Activated CD4-positive, CD25-positive, alpha-beta regulatory T cell (primary cell): ENCODE measurements at places on chromosomes 3 and 15.

DNA sequence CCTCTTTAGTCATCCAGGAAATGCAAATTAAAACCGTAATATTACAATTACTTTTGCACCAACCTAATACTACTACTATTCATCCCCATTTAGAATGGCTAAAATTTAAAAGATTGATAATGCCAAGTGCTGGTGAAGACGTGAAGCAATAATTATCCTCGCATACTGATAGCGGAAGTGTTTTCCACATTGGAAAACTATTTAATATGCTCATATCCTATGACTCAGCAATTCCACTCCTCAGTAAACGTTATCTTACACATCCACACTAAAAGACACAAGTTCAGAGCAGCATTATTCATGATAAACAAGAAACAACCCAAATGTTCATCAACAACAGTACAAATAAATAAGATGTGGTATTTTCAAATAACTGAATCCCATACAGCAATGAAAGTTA is 70.6 kb downstream of the VPS13C start:
- no peak for DNase-seq

DNA sequence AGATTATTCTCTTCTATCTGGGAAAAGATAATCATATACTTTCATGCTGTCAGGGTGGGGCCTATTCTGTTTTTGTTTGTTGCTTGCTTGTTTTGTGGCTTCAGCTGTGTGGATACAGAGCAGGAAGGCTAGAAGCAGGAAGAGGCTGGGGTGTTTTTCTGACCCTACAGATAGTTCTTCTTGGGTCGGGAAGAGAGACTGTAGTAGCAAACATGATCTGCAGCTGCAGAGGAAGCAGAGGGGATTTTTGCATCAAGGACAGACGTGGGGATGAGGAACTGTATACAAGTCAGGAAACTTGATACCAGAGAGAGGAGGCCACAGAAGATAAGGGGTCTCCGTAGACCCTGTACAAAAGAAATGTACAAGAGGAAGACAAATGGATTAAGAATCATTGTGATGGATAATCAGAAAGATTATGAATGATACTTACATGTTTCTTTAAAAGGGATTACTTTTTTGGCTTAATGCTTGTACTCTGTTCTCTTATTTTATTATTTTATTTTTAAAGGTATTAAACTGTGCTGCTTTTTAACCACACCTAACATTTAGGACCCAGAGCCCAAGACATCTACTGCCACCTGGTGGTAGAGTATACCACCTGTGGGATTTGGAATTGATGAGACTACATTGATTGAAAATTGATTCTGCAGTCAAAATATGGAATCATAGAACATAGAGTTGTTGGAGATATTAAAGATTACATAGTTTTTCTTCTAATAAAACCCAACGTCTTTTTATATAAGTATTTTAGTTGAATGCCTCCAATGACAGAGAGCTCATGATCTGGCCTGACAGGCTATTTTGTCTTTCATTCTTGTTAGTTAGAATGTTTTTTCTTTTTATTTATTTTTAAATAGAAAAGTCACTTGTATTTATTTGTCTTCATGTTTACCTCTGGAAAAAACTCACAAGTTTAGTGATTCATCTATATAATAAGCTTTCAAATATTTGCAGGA is 87.3 kb upstream of the ROPN1 start:
- no peak for DNase-seq

DNA sequence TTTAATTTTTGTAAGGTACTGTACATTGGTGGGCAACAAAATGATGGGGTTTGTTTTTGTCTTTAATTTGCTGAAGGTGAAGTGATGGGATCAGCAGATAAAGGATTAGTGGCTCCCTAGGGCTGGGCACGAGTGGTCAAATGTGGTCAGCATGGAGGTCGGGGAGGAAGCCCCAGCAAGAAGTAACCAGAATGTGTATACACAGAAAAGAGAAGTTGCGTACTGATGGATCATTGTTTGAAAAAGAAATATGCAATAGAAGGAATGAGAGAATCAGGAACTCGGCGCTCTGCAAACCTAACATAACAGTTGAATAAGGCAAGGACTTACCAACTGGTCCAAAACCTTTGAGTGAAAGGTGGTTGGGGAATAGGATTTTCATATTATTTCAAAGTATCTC is 1.5 kb downstream of the TMOD2 start:
- no peak for DNase-seq

- DNase-seq = no peak
Observed at GRCh38 chr15:52037889-52038505, 19.0 kb downstream of the MAPK6 start.

- no peak for DNase-seq
Observed at GRCh38 chr3:156448300-156448699, 106.6 kb downstream of the SSR3 start.

GRCh38 chr3:99626417-99626788 is 12.0 kb upstream of the COL8A1 start:
- DNase-seq = no peak

DNA sequence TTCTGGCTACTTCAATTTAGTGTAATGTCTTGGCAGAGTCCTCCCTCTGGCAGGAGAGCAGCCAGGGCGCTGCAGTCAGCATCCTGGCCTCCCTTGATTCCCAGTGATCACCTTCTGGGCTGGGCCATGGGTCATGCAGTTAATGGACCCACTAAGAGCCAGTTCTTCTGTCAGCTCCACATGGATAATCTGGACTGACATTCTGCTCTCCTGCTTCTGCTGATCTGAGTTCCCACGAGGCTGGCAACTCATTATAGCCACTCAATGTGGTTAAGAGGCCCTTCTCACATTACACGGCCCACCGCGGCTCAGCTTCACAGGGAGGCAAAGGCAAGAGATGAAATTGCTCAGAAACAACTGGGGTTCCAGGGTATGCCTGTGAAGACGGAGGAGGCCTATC is 94.0 kb downstream of the WDR76 start:
- DNase-seq = no peak

- DNase-seq = no peak
Observed at GRCh38 chr3:46664971-46665762, 28.3 kb downstream of the ALS2CL start.

GRCh38 chr3:46228260-46229242 is 13.7 kb upstream of the CCR3 start:
- no peak for DNase-seq

DNA sequence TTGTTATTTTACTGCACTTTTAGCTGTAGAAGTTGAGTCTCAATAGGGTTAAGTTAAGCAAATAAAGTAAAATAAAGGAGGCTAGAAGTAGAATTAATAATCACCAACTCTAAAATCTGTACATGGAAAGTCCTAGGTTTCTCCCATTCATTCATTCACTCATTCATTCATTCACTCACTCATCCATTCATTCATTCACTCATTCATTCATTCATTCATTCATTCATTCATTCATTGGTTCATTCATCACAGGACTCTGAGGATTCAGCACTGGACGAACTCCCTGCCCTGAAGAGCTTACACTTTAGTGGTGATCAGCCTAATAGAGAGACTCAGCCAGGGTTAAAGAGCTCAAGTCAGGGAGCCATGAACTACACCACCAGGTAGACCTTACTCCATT is 4.5 kb upstream of the LSG1 start:
- DNase-seq = no peak
